ENCODE measurements at places on chromosomes 12 and 14. TPM values are rescaled to one million over a fixed set of nuclear protein-coding genes. Genes with fewer than 3 reads are reported as not detected.

The TMTC1 gene
- not detected for total RNA-seq

The OVCH1 gene
- not detected for total RNA-seq

DNA sequence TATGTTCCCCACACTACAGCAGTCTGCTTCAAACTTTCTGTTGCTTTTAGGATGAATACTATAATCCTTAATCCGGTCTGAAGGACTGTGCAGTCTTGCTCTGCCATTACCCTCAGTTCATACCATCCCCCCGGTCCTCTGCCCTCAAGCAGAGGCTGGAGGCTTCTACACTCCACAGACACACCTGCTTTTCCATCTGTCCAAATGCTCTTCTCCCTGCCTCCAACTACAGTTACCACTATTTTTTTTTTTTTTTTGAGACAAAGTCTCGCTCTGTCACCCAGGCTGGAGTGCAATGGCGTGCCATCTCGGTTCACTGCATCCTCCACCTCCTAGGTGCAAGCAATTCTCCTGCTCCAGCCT, 19.3 kb upstream of the KCNH3 start:
- H3K27ac ChIP-seq: no peak overlapping the region
- no peak for DNase-seq
- peaks cover 6% of the 10 kb centered on the region for H3K4me1 ChIP-seq
- no peak overlapping the region for H3K4me3 ChIP-seq

DNA sequence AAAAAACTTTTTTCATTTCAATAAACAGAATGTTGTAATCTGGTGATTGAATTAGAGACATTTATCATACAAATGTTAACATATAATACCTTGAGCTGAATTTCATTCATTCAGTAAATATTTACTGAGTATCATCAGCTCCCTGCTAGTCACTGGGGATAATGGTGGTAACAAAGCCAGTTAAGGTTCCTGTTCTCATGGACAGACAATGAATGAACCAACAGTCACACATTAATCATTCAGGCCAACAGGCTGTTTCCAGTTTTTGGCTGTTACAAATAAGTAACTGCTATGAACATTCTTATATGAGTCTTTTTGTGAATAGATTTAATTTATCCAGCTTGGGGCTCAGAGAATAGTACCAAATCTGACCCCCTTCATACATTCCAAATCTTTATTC, 13.5 kb downstream of the EXD2 start:
- no peak for DNase-seq
- no peaks in the 10 kb centered on the region for H3K36me3 ChIP-seq
- no peak overlapping the region for H3K4me3 ChIP-seq

The CCT2 gene
- 268 TPM for total RNA-seq

The SUOX gene
- total RNA-seq: 2.2 TPM

DNA sequence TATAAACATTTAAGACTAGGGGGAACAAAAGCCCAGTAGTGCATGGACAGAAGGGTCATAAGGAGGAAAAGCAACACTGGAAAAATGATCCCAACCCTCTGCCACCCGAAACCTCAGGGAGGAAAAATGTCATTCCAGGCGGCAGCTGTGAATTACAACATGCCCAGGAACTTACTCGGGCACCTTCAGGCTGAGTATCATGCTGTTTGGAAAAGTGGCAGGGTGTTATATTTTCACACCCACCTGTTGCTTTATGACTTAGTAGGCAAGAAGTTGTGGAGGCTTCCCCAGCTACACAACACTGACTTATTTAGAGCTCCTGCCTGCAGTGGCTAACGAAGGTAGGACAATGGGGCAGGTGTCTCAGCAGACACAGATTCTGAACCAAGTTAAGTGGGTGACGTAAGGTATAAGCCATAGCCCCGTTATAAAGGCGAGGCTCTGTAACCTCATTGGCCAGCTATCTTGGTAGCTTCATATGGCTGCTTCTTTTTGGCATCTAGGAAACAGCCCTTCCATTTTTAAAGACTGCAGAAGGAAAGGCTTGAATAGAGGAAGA, 96.1 kb upstream of the IFNG-AS1 start:
- H3K27ac ChIP-seq: no peak overlapping the region
- H3K4me1 ChIP-seq: peaks cover 9% of the 10 kb centered on the region
- H3K4me3 ChIP-seq: no peak overlapping the region
- H3K27me3 ChIP-seq: no peaks in the 10 kb centered on the region
- no peaks in the 10 kb centered on the region for H3K36me3 ChIP-seq
- no peak for DNase-seq

The NEDD8 gene
- 196 TPM for total RNA-seq

DNA sequence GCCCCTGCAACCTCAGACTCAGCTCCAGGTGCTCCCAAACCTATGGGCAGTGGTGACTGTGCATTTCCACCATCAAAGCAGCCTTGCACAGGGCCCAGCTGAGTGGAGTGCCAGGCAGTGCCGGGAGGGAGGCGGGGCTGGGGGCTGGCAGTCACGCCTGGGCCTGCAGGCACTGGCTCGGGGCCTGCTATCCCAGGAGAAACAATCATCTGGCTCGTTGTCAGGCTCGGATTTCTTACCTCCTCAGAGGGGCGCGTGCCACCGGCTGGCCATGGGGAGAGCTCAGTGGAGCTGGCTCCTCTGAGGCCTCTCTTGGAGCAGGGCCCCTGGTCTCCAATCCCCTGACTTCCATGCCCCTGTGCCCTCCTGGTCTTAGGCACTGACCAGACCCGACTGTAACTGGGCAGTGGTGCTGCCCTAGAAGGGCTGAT, 20.2 kb upstream of the PPP1R13B start:
- peaks cover 3% of the 10 kb centered on the region for H3K4me1 ChIP-seq
- no peaks in the 10 kb centered on the region for H3K36me3 ChIP-seq
- H3K27ac ChIP-seq: no peak overlapping the region
- no peak for DNase-seq

DNA sequence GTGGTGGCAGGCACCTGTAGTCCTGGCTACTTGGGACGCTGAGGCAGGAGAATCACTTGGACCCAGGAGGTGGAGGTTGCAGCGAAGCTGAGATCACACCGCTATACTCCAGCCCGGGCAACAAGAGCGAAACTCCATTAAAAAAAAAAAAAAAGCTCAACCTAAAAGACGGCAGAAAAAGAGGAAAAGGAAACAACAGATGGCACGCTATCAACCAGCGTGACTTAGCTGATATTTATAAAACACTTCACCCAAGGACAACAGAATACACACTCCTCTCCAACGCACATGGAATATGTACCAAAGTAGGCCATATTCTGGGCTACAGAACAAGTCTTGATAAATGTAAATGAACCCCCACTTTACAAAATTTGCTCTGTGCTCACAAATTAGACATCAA, 34.0 kb upstream of the CLMN start:
- no peaks in the 10 kb centered on the region for H3K36me3 ChIP-seq
- H3K27ac ChIP-seq: no peak overlapping the region
- no peak overlapping the region for H3K4me3 ChIP-seq
- H3K27me3 ChIP-seq: peaks cover 8% of the 10 kb centered on the region
- no peak for DNase-seq

Measured in activated naive CD4-positive, alpha-beta T cell treated with anti-CD3 and anti-CD28 coated beads for 36 hours (primary cell).